Hypothalamus (tissue), 51 donors: ENCODE measurements at places on chromosomes 4 and X.

DNA sequence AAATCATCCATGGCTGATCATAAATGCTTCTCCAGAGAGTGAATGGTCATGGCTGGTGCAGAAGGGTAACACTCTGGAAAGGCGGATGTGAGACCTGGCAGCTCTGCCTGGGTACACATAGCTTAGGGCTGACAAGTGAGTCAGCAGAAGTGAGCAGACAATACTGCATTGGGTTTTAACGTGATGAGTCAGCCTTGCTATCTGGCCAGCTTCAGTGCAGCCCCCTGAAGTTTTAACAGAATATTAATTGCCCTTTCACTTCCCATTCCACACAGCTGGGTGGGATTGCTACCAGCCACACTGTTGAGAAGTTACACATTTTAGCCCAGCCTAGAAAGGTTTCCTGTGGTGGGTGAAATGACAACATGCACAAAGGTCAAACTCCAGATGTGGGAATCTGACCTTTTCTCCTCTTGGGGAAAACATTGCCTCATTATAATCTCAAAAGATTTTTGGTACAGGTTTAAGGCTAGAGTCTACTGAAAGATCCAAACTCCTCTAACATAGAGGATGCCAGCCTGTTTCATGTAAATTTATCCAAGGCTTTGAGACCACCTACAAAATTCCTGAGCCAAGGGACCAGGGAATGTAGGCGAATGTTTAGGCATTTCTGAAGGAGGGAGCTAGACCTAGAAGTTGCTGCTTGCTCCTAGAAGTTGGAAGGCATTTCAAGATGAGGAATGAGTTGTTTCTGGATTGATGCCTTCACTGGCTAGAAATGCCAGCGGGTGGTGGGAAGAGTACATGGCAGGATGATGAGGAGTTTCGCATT, 230.3 kb upstream of the PGRMC2 start:
- no peak for DNase-seq

GRCh38 chr4:96874657-96875056, 1034.8 kb downstream of the PDHA2 start:
- DNase-seq = no peak

DNA sequence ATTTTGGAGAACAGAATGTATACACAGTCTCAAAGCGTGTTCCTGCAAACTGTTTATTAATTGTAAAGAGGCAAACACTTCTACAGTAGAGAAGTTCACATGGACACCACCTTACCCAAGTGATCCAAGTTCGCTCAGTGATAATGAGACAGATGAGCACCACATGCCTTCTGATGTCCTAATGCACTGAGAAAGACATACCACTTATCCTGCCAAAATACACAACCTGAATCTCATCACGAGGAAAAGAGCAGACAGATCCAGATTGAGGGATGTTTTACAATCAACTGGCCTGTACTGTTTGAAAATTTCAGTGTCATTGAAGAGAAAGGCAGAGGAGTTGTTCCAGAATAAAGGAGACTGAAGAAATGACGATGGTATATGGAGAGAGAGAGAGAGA, 12.4 kb downstream of the PPEF1 start:
- DNase-seq = no peak

GRCh38 chrX:136899221-136899620, 18.7 kb upstream of the RBMX start:
- no peak for DNase-seq

- no peak for DNase-seq
These were observed 153.5 kb downstream of the KCNIP4 start for GRCh38 chr4:21795091-21795490.

DNA sequence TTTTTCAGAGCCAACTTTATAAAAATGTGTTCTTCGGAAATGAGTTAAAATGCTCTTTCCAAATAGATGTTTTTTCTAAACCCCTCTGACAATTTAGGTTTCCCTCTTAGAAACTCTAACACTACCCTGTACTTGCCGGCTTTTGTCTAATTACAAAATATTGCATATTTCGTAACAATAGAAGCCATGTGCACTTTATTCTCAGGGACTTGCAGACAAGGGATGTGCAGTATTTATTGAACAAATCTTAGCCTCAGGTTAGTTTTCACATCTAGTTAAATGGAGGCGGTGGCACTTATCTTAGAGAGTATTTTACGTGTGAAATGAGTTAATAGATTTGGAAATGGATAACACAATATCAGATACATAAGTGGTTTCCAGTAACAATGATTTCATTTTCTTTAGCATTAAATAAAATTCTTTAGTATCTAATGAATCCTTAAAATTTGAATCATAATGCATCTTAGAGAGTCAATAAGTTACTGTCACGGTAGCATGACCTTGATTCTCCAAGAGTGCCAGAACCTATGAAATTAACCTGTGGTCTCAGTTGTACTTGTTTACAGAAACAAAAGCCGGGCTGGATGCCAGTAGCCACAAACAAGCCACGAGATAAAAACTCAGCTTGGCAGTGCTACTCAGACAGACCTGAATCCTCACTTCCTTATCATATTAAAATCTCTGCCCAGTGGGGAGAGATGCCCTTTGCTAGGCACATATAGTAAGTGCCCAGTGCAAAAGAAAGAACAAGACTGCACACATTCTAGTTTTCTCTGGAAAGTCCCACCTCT, 772 bp upstream of the PABPC4L start:
- DNase-seq = no peak

GRCh38 chr4:158079661-158080060, 93.2 kb downstream of the GASK1B start:
- DNase-seq = no peak

DNA sequence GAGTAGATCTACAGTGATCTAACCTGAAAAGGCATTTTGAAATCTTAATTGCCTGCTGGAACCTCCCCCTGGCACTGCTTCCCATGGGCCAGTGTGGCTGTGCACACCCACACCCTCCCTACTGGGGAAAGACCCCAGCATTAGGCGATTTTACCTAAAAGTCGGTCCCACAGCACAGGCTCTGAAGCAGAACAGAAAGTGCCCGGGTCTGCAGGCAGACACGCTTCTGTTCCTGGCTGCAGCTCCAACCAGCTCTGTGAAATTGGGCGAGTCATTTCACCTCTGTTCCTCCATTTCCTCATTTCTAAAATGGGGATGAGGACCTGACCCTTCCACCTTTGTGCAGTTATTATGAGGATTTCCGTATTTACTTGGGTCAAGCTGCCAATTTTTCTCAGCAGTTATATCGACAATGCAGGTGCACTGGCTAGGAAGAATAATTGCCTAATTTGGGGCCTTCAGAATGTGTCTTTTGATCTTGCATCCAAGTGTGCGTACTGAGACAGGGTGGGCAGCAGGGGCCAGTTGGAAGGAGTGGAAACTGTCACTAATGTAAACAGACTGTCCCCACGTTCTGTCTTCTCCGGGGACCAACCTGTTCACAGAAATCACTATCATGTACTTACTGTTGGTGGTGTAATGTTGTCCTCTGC, 7.1 kb downstream of the KLF3 start:
- DNase-seq = peak; percentile 23
